Stimulated activated CD8-positive, alpha-beta memory T cell treated with anti-CD3 and anti-CD28 coated beads, Interleukin-7, amount 100 ng/mL, for 48 hours (primary cell): ENCODE measurements at places on chromosomes 12 and 14.

- DNase-seq: no peak
Observed at GRCh38 chr12:65306366-65307168, 28.1 kb downstream of the MSRB3 start.

DNA sequence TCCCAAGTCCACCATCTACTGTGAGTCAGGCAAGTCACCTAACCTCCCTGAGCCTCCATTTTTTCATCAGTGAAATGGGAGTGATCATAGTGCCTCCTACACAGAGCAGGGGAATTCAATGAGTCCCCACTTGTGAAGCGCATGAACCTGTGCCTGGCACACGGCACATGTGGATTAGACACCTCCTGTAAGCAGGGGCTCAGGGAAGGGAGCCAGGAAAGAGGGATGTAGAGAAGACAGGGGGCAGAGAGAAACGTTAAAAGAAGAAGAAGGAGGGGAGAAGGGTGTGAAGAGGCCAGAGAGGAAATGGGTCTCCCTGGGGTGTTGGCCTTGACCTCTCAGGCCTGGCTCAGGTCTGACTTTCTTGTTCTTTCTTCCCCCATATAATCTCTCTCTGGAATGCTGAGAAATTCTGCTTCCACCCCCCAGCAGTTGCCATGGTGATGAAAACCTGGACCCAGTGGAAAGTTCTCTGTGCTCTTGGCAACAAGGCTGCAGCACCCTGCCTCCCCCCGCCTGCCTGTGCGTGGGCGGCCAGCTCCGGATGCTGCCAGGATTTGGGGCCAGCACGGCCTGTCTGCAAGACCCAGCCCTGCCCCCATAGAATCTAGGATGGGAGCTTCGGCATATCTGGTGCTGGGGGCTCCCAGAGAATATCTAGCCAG, 94.5 kb downstream of the CALM1 start:
- DNase-seq: no peak

GRCh38 chr12:82877963-82878362, 191.3 kb downstream of the TMTC2 start:
- DNase-seq: no peak

GRCh38 chr12:123516216-123516780, 17.2 kb downstream of the RILPL1 start:
- DNase-seq: no peak

DNA sequence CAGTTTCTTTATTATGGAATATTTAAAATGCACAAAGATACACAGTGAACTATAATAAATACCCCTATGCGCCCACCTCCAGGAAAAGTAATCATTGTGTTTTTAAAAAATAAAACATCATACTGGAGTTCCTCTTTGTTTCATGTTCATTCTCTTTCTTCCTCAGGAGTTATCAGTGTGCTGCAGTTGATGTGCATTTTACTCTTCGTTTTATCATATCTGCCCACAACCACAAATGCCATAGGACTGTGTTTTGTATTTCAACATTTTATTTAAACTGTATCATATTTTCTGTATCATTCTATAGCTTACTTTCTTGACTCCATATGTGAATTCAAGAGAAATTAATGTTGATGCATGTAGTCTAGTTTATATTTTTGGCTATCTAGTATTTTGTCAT, 53.9 kb downstream of the TSHR start:
- no peak for DNase-seq

- no peak for DNase-seq
Observed at GRCh38 chr12:14802721-14803010, 612 bp downstream of the WBP11 start.

DNA sequence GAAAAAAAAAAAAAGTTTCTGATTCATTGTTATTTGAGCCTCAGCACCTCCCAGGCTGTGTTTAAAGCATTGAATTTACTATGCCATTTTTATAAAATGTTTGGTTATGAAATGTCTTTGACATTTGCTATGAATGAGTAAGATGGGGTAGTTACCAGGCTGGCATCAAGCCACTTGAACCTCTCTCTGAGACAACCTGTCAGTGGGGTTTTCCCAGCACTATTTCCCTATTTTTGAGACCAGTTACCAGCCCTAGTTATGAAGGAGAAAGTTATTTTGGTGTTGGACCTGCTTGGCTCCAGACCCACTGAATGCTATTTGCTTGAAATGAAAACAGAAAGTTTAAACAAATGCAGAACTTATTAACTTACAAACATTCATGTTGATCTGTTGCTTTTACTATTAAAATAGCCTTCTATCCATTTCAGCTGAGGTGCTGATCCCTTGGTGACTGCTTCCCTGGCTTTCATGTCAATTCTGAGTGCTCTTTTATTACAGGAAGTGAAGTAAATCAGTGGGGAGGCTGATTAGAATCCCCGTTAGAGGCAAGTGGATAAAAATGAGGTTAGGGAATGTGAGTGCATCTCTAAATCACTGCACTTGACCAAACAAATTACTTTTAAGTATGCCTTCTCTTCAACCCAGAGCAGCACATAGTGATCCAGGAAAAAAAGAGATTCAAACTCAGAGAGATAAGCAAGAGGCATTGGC, 37.8 kb downstream of the LLPH start:
- DNase-seq: no peak

GRCh38 chr12:124888260-124888659, 24.6 kb upstream of the SCARB1 start:
- DNase-seq: no peak

DNA sequence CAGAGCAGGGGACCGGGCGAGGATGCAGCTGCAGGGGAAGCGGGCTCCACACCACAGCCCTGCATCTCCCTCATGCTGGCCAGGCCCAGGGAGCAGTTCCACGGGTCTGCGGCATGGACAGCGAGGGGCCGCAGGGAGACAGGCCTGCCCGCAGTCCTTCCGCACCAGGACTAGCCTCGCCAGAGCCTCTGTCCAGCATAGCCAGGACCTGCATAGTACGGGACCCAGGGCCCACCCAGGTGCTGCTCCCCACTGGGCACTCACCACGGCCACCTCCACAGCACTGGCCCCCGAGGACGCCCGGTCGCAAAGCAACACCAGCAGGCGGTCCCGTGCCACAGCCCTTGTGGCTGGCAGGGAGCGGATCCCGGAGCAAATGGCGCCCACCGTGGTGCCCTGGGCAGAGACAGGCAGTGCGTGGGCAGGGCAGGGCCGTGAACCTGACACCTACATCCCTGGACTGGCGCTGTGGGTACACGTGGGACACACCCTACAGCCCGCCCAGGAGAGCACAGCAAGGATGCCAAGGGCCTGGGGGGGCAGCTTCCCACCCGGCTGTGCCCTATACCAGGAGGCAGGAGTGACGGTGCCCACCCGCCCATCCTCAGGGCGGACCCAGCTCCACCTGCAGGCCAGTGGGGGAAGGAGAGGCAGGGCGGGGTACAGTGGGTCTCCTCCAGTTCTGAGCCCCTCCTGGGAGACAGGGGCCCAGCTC, 23.8 kb downstream of the JAG2 start:
- DNase-seq: no peak

DNA sequence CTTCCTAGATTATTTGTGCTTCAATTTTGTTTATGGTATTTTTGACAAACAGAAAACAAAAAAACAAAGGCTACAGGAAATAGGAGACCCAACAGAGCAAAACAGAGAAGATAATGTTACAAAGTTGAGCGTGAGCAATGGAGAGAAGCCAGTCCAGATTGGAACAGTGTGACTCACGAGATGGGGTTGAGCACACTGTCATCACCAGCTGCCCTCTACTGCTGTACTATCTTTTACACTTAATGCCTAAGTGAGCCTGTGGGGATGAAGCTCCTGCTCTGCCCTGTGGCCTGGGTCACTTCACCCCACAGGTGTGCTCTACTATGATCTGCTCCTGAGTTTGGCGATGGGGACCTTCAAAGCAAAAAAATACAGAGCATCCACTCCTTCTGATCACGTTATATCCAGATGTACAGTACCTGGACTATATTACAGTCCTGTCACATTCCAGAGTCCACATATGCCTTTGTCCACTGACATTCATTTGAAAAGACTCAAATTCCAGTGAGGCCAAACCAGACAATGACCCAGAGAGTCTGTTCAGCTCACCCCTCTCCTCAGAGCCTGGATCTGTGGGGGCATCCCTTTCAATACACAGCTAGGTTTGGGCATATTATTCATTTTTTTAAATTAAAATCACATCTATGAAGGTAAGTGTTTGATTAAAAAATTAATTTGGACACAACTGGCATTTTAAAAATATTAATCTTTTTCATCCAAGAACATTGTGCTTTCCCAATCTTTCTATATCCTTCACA, 4.4 kb downstream of the IPO8 start:
- DNase-seq: no peak

- DNase-seq: no peak
Observed at GRCh38 chr12:120814903-120815429, 89.2 kb downstream of the SPPL3 start.

- DNase-seq: no peak
Observed at GRCh38 chr12:75870878-75871277, 160.7 kb downstream of the PHLDA1 start.

GRCh38 chr14:22202313-22202712, 386.7 kb downstream of the DAD1 start:
- no peak for DNase-seq

DNA sequence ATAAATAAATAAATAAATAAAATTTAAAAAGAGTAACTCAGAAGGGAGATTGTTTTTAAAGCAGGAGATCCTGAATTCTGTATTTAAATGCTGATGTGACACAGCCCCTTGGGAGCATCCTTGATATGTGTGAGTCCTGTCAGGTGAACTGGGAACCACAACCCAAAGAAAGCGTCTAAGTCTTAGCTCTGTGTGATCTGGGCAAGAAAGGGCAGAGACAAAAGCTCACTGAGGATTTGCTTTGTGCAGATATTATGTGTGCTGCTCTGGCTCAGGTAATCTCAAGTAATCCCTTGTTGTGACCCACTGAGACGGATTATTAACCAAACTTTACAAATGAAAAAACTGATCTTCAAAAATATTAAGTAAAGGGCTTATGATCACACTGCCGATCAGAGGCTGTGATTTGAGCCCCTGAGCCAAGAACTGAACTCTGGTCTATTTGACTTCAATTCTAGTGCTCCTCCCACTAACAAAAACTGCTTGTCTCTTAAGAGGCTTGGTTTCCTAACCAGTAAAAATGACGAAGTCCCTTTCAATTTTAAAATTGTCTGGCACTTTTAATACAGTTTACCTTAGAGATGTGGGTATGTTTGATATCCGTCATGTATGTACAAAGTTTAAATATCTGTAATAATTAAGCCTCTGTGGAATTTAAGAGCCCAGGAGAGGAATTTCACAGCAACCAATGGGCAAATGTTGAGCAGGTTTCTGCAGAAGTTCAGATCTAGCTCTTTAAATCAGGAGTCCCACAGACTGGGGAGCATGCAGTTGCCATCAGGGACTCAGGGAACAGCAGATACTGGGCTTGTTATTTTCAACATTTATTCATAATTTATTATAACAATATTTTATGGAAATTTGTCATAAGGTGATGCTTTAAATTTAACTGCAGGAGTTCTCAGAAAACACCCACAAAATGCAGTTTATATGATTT, 46.1 kb downstream of the CPM start:
- no peak for DNase-seq

DNA sequence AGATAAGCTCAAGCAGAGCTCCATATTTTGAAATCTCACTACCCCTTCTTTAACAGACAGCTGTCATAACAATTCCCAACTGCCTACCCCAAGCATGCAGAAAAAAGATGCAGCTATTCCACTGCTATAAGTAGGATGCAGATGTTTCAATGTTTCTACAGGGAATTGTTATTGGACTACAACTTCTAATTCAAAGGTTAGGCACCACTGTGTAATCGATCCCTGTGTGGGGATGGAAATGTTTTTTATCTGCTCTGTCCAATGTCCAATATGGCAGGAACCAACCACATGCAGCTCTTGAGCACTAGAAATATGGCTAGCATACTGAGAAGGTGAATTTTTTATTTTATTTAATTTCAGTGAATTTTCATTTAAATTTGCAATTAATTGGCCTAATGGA, 208.6 kb downstream of the SLC2A13 start:
- no peak for DNase-seq

DNA sequence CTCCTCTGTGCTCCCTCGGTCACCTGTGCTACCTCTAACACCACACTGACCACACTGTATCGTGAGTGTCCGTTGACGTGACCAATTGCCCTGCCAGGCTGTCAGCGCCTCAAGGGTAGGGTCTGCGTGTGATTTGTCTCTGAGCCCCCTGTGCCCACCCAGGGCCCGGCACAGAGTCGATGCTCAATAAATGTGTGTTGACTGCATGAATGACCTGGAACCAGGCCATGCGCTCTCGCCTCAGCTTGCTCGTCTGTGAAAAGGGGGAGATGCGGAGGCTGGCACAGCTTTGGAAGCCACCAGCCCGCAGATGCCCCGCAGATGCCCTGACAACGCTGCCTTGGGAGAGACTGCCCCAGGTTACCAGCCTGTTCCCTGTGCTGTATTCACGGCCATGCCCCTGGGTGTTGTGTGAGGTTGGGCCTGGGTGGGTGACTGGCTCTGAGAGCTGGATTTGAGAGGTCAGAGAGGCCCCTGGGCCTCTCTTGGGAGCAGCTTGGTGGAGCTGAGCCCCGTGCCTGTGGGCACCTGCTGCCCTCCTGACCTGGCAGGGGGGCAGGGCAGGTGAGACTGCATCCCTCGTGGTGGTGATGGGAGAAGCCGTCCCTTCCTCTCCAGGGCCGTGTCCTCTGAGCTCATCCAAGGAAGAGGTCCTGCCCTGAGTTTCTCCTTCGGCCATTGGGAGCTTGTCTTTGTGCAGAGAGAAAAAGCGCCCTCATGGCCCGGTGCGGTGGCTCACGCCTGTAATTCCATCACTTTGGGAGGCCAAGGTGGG, 43.2 kb downstream of the CYP46A1 start:
- no peak for DNase-seq

DNA sequence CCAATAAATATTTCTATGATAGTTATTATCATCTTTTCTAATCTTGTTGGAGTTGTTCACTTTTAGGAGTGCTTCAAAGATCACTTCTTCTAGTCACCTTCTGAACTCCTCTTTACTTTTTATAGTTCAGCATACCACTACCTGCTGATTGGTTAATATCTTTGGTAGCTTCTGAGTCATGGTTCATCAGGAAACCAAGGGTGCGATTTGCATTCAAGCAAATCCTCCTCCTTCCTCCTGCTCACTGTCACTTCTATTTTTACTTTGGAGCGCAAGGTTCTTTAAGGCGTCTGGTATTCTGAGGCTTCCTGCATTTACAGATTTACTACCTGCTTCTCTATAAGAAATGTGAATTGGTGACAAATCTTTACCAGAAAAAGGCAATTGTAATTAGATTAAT, 24.0 kb downstream of the SYT1 start:
- DNase-seq: no peak

DNA sequence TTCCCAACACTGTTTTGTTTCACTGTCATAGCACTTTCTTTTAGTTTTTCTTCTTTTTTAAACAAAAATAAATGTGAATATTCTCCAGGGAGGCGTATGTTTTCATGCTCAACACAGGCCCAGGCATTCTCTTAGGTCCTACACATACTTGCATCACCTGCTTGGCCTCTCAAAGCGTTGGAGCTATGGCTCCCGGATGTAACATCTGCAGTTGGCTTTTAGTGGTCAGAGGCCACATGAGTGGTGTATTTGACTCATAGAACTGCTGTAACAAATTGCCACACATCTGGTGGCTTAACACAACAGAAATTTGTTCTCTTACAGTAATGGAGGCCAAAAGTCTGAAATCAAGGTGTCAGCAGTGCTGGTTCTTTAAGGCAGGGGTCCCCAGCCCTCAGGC, 44.6 kb upstream of the VRK1 start:
- DNase-seq: no peak
